Uterine smooth muscle cell (primary cell): ENCODE measurements at places on chromosomes 16 and 17. TPM values are rescaled to one million over a fixed set of nuclear protein-coding genes. Genes with fewer than 3 reads are reported as not detected.

The FSCN2 gene
- total RNA-seq, result 1.5 and 4.6 TPM in 2 replicates

The FA2H gene
- total RNA-seq, result not detected in 2 replicates

The EZH1 gene
- total RNA-seq, result 18.6 and 24.0 TPM in 2 replicates

The AGRP gene
- not detected in 2 replicates for total RNA-seq

The SLC16A5 gene
- total RNA-seq, result 5.2 and 8.7 TPM in 2 replicates
